CD8-positive, alpha-beta T cell (primary cell): ENCODE measurements at places on chromosomes 16 and 17.
A peak's percentile ranks its signal among the peaks of the same experiment; 100 is the strongest.

DNA sequence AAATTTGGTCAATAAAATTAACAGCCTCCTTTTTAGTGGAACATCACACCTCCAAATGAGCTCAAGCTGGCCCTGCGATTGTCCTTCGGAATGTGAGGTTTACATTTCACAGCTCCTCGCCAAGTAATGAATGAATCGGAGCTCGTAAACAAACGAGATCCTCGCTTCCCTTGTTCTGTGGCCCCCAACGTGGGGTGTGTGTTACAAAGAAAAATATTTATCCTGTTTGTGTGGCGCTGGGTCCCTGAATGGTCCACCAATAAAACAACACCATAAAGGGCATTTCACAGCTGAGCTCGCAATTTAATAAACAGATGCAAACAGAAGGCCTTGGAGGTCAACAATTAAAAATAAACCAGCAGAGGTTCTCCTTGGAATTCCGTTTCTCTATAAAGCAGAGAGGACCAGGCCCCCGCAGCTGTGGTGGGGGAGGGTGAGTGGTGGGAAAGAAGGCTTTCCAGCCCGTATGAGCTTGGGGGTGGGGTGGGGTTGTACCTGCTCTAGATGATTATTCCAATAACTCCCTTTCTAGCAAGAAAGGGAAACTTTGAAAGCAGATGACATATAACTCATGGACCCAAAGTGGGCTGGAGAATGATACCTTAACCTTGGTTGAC is 393.9 kb upstream of the SALL1 start:
- DNase-seq = no peak

DNA sequence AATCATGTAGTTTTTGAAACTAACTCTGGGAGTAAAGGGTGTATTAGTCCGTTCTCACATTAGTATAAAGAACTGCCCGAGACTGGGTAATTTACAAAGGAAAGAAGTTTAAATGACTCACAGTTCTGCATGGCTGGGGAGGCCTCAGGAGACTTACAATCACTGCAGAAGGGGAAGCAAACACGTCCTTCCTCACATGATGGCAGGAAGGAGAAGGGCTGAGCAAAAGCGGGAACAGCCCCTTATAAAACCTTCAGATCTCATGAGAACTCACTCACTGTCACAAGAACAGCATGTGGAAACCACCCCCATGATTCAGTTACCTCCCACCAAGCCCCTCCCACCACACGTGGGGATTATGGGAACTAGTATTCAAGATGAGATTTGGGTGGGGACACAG is 256.5 kb upstream of the TNRC6C start:
- DNase-seq = no peak

GRCh38 chr16:8899709-8900317 is 17.7 kb downstream of the LITAFD start:
- DNase-seq = no peak

GRCh38 chr17:33864758-33865229 is 390.3 kb upstream of the CCL2 start:
- DNase-seq = no peak

GRCh38 chr17:6671431-6671830 is 19.9 kb downstream of the C17orf100 start:
- DNase-seq = no peak

- no peak for DNase-seq
Observed at GRCh38 chr16:63568164-63568563, 1531.9 kb upstream of the CDH8 start.

DNA sequence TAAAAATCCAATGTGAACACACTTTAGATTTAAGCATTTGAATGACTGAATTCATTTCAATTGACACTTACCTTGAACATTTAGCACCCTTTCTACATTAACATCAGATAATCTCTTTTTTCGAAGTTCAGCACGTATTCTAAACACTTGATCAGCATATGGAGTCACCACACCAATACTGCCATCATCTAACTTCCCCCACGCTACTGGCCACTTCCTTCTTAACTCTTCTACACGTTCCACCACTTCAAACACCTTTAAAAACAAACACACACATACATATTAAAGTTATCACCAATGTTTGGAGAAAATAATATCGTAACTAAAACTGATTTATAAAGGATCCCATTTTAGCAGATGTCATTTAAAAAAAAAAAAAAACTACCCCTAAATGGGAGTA is 93.5 kb downstream of the CACNG1 start:
- no peak for DNase-seq

GRCh38 chr17:76988796-76989195 is 120.6 kb downstream of the MGAT5B start:
- DNase-seq = no peak

- DNase-seq = no peak
Observed at GRCh38 chr17:19672009-19672750, 23.6 kb downstream of the ALDH3A2 start.

DNA sequence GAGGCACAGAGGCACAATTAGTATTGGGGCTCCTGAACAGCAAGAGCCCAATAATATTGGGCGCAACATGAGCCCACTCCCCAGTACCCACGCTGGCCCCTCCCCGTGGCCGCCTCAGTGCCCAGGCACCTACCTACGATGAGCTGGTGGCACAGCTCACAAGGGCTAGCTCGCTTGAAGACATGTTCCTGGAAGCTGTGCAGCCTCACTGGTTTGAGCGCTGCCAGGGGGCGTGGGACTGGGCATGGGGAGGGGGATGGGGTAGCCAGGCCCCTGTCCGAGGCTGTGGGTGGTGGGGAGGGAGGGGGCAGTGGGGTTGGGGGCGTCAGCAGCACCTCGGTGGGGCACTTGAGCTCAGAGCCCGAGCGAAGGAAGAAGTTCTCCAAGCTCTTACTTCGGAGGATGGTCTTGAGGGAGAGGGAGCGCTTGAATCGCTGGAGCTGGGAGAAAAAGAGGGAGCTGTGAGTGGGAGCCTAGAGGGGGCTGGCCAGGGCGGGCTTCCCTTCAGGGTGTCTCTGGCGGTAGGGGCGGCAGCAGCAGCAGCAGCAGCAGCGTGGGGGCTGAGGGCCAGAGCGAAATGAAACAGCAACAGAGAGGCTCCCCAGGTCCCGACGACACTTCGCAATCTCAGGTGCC is 7.9 kb downstream of the STAC2 start:
- DNase-seq = no peak

DNA sequence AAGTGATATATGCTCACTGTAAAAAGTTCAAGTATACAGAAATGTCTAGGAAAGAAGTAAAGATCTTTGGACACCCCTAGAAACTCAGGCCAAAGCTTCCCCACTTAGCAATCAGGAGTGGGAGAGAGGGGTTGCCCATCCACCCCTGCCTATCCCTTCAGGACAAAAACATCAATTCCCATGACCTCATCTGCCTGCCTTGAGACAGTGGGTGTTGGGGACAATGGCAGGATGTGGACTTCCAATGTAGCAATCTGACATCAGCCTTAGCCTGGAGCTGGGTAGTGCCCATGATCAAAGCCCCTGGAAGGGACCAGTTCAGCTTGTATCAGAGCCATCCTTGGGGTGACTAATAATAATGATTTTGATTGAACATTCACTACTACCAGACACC is 18.1 kb downstream of the ITPRIPL2 start:
- no peak for DNase-seq

- no peak for DNase-seq
Observed at GRCh38 chr17:27952366-27952765, 59.2 kb upstream of the LYRM9 start.

GRCh38 chr17:47730681-47731080 is 2.4 kb upstream of the TBX21 start:
- DNase-seq = peak; percentile 60

DNA sequence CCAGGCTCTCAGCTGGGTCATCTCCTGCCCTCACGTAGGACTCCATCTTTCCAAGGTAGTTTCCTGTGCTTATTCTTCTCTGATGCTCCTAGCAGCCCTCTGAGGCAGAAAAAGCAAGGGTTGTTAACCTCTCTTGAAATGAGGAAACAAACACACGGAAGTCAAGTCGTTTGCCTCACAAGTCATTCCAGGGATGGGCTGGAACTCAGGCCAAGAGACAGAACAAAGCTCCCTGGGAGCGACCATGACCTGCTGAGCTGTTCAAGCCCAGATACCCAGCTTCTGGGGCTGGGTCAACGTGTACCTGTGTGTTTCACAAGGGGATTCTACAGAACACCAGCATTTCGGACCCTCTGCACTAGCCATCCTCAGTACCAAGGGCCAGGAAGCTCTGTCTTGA is 28.1 kb downstream of the SRL start:
- no peak for DNase-seq

DNA sequence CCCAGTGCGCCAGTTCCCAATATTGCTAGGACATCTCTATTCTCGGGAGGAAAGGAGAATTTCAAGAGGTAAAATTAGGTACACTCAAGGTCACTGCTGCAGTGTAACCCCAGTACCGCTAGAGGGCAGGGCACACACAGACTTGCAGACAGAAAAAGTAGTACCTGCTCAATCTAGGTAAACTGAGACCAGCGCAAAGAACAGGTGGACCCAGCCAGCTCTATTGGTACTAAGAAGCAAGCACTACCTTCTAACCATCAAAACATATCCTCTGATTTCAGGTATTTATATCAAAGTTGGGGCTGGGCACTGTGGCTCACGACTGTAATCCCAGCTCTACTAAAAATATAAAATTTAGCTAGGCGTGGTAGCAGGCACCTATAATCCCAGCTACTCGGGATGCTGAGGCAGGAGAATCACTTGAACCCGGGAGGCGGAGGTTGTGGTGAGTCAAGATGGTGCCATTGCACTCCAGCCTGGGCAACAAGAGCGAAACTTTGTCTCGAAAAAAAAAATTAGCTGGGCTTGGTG is 3.6 kb upstream of the WDR81 start:
- DNase-seq = peak; percentile 74

- no peak for DNase-seq
Observed at GRCh38 chr16:15644267-15644961, 1.5 kb upstream of the MARF1 start.

- DNase-seq = no peak
Observed at GRCh38 chr16:26658915-26659314, 407.8 kb upstream of the C16orf82 start.

- DNase-seq = no peak
Observed at GRCh38 chr17:65683428-65683827, 122.0 kb upstream of the AXIN2 start.

- no peak for DNase-seq
Observed at GRCh38 chr17:59126809-59127417, 20.2 kb upstream of the TRIM37 start.

DNA sequence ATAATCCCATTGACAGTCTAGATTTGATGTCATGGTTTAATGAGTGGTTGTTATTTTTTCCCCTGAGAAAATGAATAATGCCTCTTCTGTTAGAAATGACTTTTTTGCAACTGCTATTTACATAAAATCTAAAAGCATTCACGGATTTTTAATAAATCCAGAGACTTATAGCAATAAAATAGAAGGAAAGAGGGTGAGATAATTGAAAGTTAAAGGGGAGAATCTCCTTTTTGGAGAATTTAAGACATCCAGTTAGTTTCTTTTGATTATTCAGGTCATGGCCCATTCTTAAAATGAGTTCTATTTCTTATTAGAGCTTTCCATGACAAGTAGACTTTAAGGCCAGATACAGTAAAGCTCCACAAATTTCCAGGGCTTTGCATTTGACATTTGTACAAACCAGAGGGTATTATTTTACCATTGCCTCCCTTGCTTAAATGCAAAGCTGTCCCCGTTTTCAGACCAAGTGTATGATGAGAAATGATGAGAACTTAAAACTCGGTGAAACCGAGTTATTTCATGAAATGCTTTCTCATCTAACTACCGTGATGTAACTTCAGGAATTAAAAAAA is 789.0 kb upstream of the SOX9 start:
- DNase-seq = no peak

GRCh38 chr17:55037828-55038227 is 69.3 kb downstream of the STXBP4 start:
- DNase-seq = no peak

DNA sequence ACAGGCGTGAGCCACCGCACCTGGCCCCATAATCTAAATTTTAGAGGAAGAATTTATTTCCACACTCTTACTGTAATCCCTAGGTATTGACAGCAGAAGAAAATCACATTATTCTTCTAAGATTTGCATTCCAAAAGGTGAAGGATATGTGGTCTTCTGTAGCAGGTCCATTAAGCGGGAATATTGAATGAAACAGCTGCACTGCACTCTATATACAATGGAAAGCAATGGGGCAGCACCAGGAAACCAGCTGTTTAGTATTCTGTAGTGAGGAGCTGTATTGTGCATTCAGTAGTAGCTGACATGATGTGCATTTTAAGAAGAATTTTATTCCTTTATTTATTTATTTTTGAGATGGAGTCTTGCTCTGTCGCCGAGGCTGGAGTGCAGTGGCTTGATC is 49.6 kb downstream of the PSMD12 start:
- no peak for DNase-seq

- no peak for DNase-seq
Observed at GRCh38 chr17:73847952-73848351, 203.7 kb upstream of the SDK2 start.

DNA sequence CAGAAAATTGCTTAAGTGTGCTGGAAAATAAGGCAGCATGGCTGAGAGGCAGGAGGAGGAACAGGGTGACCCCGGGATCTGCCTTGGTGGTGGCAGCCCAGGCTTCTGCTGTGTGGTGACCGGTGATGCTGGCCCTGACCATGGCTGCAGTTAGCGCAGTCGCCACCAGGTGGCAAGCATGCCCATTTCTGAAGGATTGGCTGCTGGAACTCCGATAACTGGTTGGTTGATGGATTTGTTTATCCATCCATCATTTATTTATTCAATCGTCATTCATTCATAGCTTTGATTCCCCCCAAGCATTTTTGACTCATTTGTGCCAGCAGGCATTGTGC is 29.1 kb upstream of the ITGA3 start:
- peak; percentile 84 for DNase-seq

GRCh38 chr17:34301986-34302385 is 16.4 kb downstream of the CCL11 start:
- DNase-seq = no peak

- DNase-seq = no peak
Observed at GRCh38 chr17:8368193-8368592, 8.3 kb downstream of the KRABD2 start.

DNA sequence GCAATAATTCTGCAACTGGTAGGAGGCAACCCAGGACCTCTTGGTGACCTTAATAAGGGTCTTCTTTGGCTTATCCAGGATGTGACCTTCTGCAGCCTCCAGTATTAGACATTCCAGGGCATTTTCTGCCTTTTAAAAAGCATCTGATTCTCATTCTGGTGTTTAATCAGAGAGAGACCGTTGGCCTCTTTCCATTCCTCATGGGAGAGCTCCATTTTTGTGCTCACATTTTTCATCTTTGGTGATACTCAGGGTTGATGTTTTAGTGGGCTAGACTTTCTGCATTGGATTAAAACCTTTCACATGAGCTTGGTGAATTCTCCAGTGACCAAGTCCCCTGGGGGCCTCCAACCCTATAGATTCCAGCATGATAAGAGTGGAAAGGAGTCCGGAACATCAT is 150.2 kb upstream of the CACNG5 start:
- DNase-seq = no peak

DNA sequence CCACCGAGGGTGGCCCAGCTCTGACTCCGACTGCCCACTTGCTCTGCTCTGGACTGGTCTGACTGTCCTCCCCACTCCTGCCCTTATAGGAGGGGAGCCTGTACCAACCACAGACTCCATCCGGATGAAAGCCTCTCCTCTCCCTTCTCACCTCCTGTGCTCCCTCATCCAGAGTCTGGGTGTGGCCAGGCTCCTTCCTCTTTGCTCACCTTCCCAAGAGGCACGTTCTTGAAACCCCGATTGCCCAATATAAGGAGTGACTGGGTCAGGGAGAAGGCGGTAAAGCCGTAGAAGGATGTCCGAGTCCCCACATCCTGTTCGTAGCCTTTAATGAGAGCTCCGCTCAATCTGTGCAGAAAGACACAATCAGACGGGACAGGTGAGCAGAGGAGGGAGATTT is 17.1 kb downstream of the ST6GALNAC1 start:
- no peak for DNase-seq
